ENCODE measurements at places on chromosomes 7 and 10. TPM values are rescaled to one million over a fixed set of nuclear protein-coding genes. Genes with fewer than 3 reads are reported as not detected.

Gene CD36
- total RNA-seq, result not detected

- DNase-seq, result no peak
Observed at GRCh38 chr10:101229266-101230182, at the start of gene LBX1. Gene LBX1, minus strand, starts transcription at chr10:101229463. Its CDS starts 648 bp downstream, at chr10:101228815.

Gene NEUROD6
- not detected for total RNA-seq

DNA sequence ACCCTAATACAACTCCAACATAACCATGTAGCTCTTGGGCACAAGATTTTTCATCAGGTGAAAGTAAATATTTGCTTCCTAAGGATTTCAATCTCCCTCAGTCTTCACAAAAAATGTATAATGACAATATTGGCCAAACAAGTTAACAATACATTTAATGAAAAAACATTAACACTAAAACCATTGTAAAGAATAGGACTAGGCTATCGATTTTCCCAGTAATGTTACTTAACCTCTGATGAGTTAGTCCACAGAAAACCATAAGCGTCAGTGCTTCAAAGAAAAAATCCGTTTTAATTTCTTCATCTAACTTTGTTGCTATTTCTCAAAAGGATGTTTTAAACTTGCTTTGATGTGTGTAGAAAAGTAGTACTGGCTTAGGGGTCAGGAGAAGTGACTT is 1.2 kb downstream of the ZNF33B start:
- DNase-seq, result no peak

Gene CREB5
- total RNA-seq, result 1.2 TPM

Gene ZNF804B
- total RNA-seq, result not detected

DNA sequence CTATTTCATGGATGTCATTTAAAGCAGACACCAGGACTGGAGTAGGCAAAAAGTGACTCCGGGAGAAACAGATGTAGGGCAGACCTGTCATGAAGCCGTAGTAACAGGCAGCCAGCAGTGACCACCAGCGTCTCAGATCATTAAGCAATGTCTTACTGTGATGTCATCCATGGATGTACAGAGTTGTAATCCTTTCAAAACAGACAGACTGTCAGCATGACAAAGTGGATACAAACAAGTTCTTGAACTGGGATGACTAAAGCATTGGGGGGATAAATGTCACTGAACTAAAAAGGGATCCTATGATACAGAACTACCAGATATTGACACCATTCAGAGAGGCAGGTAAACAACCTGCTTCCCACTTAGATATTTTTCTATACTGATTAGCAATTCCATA is 675.5 kb downstream of the PARD3 start:
- no peak for DNase-seq
